ENCODE measurements at places on chromosomes 1 and 21. TPM values are rescaled to one million over a fixed set of nuclear protein-coding genes. Genes with fewer than 3 reads are reported as not detected.

The RHBDL2 gene
- 1.1 TPM for total RNA-seq

The TSPEAR gene
- 0.23 TPM for total RNA-seq

The LCE3E gene
- total RNA-seq = not detected

The FGR gene
- 149 TPM for total RNA-seq

The GFI1 gene
- total RNA-seq = 5.4 TPM

The DNAJC8 gene
- 65.4 TPM for total RNA-seq

The ACTA1 gene
- total RNA-seq = not detected

The HPCAL4 gene
- total RNA-seq = 0.09 TPM

The NTMT2 gene
- total RNA-seq = not detected

The CYP4A11 gene
- not detected for total RNA-seq

The BTBD19 gene
- 9.2 TPM for total RNA-seq

The S100A7 gene
- not detected for total RNA-seq

The UMODL1 gene
- 0.49 TPM for total RNA-seq

The SVBP gene
- 19.4 TPM for total RNA-seq

The MNDA gene
- 45.5 TPM for total RNA-seq

The FALEC gene
- total RNA-seq = 1.0 TPM

The RCAN3 gene
- 11.3 TPM for total RNA-seq

The PLCH2 gene
- total RNA-seq = 2.4 TPM

The FBLIM1 gene
- 39.0 TPM for total RNA-seq

The DSTYK gene
- 12.7 TPM for total RNA-seq

The MAP3K21 gene
- 9.1 TPM for total RNA-seq

The PLEKHG5 gene
- total RNA-seq = 12.2 TPM

The AMY2B gene
- 25.4 TPM for total RNA-seq

The ATP1A4 gene
- total RNA-seq = 0.96 TPM

The HES3 gene
- total RNA-seq = not detected

The TRIM17 gene
- total RNA-seq = 2.6 TPM

The B3GALT2 gene
- total RNA-seq = 6.8 TPM

The SLFNL1 gene
- total RNA-seq = 2.8 TPM

The SHE gene
- 48.3 TPM for total RNA-seq

The KISS1 gene
- 2.9 TPM for total RNA-seq

The MX2 gene
- 23.0 TPM for total RNA-seq

The RNU1-1 gene
- 6,622 TPM for total RNA-seq

The ZSWIM5 gene
- 4.1 TPM for total RNA-seq

The LMOD1 gene
- total RNA-seq = 38.3 TPM

The DMRTB1 gene
- total RNA-seq = not detected
